ENCODE measurements at places on chromosomes 11 and 22.
A peak's percentile ranks its signal among the peaks of the same experiment; 100 is the strongest.

- no peak overlapping the region for H3K4me3 ChIP-seq
- DNase-seq = no peak
- H3K36me3 ChIP-seq = no peaks in the 10 kb centered on the region
- H3K27ac ChIP-seq = no peak overlapping the region
- no peaks in the 10 kb centered on the region for H3K4me1 ChIP-seq
These were observed 1112.4 kb upstream of the CNTN5 start for GRCh38 chr11:97908354-97908753.

GRCh38 chr22:19579880-19580279 is 55.7 kb upstream of the CLDN5 start:
- no peak overlapping the region for H3K27ac ChIP-seq
- no peak overlapping the region for H3K4me3 ChIP-seq
- H3K27me3 ChIP-seq = no peaks in the 10 kb centered on the region
- DNase-seq = no peak
- H3K4me1 ChIP-seq = peaks cover 14% of the 10 kb centered on the region

- H3K27ac ChIP-seq = no peak overlapping the region
- peaks cover 9% of the 10 kb centered on the region for H3K4me1 ChIP-seq
- H3K36me3 ChIP-seq = no peaks in the 10 kb centered on the region
- no peak overlapping the region for H3K4me3 ChIP-seq
- peak; percentile 83 for DNase-seq
These were observed 67.5 kb downstream of the NFAM1 start for GRCh38 chr22:42364604-42365110.

- H3K4me3 ChIP-seq = peak within 1 kb of the TSS; percentile 81
- no peaks in the 10 kb centered on the region for H3K27me3 ChIP-seq
- peak within 1 kb of the TSS; percentile 92 for H3K27ac ChIP-seq
These were observed at the start of gene SUN2 for GRCh38 chr22:38755911-38756532. SUN2 (minus strand) TSS chr22:38755998; CDS start chr22:38752628, 3,370 bp downstream.

DNA sequence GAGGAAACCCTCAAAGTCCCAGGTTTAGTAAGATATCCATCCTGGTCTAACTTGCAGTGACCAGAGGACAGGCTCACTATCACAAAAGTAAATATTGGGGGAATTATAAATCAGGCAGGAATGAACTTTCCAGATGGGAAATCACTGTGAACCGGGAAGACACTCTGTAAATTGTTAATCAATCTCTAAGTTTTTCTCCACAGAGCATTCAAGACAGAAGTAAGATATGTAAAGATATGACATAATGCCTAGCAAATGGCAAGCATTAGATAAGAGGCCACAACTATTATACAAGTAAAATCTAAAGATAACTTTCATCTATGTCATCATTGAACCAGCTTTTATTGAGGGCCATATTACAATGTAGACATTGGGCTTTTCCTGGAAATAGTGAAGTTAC is 35.3 kb upstream of the LRRC4C start:
- H3K4me3 ChIP-seq = no peak overlapping the region
- H3K27me3 ChIP-seq = no peaks in the 10 kb centered on the region
- no peak overlapping the region for H3K27ac ChIP-seq
- no peak for DNase-seq

DNA sequence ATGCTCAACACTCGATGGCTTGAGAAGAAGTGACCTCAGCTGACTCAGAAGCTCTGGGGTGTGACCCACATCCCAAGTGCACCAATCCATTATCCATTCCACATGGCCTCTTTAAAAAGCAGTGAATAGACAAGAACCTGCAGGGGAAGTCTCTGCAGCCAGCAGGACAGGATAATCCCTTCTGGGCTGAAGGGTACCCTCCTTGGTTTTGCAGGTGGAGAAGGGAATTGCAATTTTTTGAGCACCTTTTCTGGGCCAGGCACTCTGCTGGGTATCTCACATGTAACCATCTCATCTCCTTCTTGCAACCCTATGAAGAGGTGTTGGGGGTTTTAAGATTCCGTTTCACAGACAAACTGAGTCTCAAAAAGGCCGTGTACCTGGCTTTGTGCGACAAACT is 76.6 kb downstream of the MYO18B start:
- H3K27ac ChIP-seq = no peak overlapping the region
- DNase-seq = no peak
- H3K36me3 ChIP-seq = no peaks in the 10 kb centered on the region

GRCh38 chr11:44855493-44855849 is 95.2 kb downstream of the TP53I11 start:
- DNase-seq = peak; percentile 37
- H3K27me3 ChIP-seq = no peaks in the 10 kb centered on the region
- no peak overlapping the region for H3K27ac ChIP-seq
- no peaks in the 10 kb centered on the region for H3K36me3 ChIP-seq
- peaks cover 20% of the 10 kb centered on the region for H3K4me1 ChIP-seq
- no peak overlapping the region for H3K4me3 ChIP-seq

GRCh38 chr22:39932918-39933649 is 27.1 kb upstream of the TMA7B start:
- H3K27me3 ChIP-seq = peaks cover 35% of the 10 kb centered on the region
- no peak for DNase-seq
- H3K27ac ChIP-seq = no peak overlapping the region
- H3K4me3 ChIP-seq = no peak overlapping the region

- peak overlapping the region; percentile 92 for H3K27ac ChIP-seq
- DNase-seq = no peak
- H3K36me3 ChIP-seq = no peaks in the 10 kb centered on the region
- H3K4me3 ChIP-seq = no peak overlapping the region
- peaks cover 26% of the 10 kb centered on the region for H3K4me1 ChIP-seq
These were observed 385.7 kb downstream of the SOX6 start for GRCh38 chr11:15970506-15971214.

DNA sequence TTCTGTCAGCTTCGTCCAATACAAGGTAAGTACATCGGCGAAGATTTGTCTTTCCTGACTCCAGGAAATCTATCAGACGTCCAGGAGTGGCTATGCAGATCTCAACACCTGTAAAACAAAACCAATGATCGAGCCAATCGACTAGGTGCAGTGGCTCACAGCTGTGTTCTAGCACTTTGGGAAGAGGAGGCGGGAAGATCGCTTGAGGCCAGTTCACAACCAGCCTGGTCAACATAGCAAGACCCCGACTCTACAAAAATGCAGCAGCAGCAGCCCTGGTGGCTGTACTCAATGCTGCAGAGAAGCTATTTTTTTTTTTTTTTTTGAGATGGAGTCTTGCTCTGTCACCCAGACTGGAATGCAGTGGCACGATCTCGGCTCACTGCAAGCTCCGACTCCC is 11.2 kb downstream of the DDX17 start:
- H3K27ac ChIP-seq = peak overlapping the region; percentile 74
- peak; percentile 27 for DNase-seq
- peaks cover 95% of the 10 kb centered on the region for H3K36me3 ChIP-seq
- H3K4me3 ChIP-seq = no peak overlapping the region
- no peaks in the 10 kb centered on the region for H3K27me3 ChIP-seq

- no peak overlapping the region for H3K27ac ChIP-seq
- DNase-seq = no peak
- no peaks in the 10 kb centered on the region for H3K36me3 ChIP-seq
- peaks cover 20% of the 10 kb centered on the region for H3K4me1 ChIP-seq
These were observed 75.4 kb downstream of the ME3 start for GRCh38 chr11:86596861-86597586.

DNA sequence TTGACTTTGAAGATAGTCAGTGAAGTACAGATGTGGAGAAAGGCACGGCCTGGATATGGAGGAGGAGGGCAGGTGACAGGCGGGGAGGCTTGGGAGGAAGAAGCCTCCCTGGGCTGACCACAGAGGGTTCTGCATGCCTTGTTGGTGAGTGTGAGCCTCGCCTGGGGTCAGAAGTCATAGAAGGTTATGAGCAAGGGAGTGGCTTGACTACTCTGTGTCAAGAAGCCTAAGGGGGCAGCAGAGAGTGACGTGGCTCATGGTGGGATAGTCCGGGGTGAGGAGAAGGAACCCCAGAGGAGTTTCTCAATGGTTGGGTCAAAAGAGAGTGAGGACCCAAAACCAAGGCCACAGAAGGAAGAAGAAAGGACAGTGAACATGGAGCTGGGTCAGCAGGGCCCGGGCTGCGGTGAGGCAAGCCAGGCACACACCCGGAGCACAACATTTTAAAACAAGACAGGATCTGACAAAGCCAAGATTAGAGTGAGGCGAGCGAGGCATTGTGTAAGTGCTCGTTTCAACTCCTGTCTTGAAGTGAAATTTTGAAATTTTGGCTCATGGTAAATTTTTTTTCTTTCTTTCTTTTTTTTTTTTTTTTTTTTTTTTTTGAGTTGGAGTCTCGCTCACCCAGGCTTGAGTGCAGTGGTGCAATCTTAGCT is 31.9 kb downstream of the PDGFB start:
- H3K27me3 ChIP-seq = peaks cover 10% of the 10 kb centered on the region
- no peak overlapping the region for H3K4me3 ChIP-seq
- H3K36me3 ChIP-seq = no peaks in the 10 kb centered on the region
- H3K4me1 ChIP-seq = peaks cover 5% of the 10 kb centered on the region
- peak; percentile 55 for DNase-seq
- no peak overlapping the region for H3K27ac ChIP-seq

DNA sequence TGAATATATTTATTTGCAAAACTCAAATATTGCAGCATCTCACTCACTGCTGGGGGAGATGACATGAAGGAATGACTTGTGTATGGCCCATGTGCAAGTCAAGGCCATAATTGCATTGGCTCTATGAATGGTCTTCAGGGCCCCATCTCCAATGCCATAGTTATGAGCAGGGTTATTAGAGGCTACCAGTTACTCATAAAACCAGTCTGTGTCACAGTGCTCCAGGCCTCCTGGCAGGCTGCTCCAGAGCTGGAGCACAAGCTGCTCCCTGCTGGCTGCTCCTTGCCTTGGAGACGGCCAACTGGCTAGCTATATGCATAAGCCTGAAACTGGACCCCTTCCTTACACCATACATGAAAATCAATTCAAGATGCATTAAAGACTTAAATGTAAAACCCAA is 145.7 kb downstream of the TRPC6 start:
- no peaks in the 10 kb centered on the region for H3K36me3 ChIP-seq
- no peaks in the 10 kb centered on the region for H3K27me3 ChIP-seq
- H3K27ac ChIP-seq = no peak overlapping the region
- DNase-seq = peak; percentile 67
- H3K4me3 ChIP-seq = no peak overlapping the region

GRCh38 chr11:103878646-103879045 is 157.8 kb upstream of the DDI1 start:
- DNase-seq = no peak
- no peaks in the 10 kb centered on the region for H3K27me3 ChIP-seq
- H3K4me1 ChIP-seq = no peaks in the 10 kb centered on the region
- no peak overlapping the region for H3K4me3 ChIP-seq
- no peak overlapping the region for H3K27ac ChIP-seq

- H3K27me3 ChIP-seq = no peaks in the 10 kb centered on the region
- DNase-seq = no peak
- no peaks in the 10 kb centered on the region for H3K36me3 ChIP-seq
- no peak overlapping the region for H3K4me3 ChIP-seq
These were observed 103.7 kb downstream of the CD44 start for GRCh38 chr11:35242412-35243242.

- H3K27ac ChIP-seq = peak overlapping the region; percentile 15
- DNase-seq = peak; percentile 81
- H3K4me3 ChIP-seq = no peak overlapping the region
These were observed 98.5 kb upstream of the RRM1 start for GRCh38 chr11:3995949-3996554.

DNA sequence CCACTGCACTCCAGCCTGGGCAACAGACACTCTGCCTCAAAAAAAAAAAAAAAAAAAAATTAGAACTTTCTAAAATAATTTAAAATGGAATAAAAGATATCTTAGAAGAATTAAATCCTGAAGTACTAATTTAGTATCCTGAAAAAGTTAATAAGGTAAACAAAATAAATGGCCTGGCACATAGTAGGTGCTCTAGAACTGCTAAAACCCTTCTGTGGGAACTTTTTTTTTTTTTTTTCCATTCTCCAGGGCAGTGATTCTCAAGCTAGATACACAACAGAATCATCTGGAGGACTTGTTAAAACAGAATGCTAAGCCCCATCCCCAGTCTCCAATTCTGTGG is 65.3 kb downstream of the MAML2 start:
- no peak for DNase-seq
- H3K4me1 ChIP-seq = peaks cover 21% of the 10 kb centered on the region
- H3K27ac ChIP-seq = peak overlapping the region; percentile 41
- H3K4me3 ChIP-seq = no peak overlapping the region

DNA sequence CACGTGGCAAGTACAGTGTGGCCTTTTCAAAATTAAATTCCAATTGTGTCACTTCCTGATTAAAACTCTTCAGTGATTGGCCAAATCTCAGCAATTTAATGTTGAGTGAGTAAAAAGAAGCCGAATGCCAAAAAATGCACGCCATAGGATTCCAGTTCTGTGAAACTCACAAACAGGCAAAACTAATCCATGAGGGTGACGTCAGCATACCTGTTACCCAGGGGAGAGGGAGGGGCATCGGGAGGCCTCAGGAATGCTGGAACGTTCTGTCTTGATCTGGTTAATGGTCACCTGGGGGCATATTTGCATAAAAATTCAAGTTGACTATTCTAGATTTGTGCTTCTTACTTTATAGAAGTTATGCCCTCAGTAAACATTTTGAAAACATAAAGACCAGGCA is 39.9 kb upstream of the RAB1B start:
- H3K27me3 ChIP-seq = no peaks in the 10 kb centered on the region
- no peak for DNase-seq
- no peaks in the 10 kb centered on the region for H3K4me1 ChIP-seq
- no peak overlapping the region for H3K27ac ChIP-seq
- no peak overlapping the region for H3K4me3 ChIP-seq

- H3K36me3 ChIP-seq = no peaks in the 10 kb centered on the region
- no peak overlapping the region for H3K4me3 ChIP-seq
- no peaks in the 10 kb centered on the region for H3K4me1 ChIP-seq
These were observed 271.4 kb upstream of the C11orf87 start for GRCh38 chr11:109150581-109150980.

- no peak overlapping the region for H3K27ac ChIP-seq
- H3K27me3 ChIP-seq = no peaks in the 10 kb centered on the region
- peaks cover 36% of the 10 kb centered on the region for H3K4me1 ChIP-seq
- H3K36me3 ChIP-seq = peaks cover 7% of the 10 kb centered on the region
These were observed 3.4 kb upstream of the SIDT2 start for GRCh38 chr11:117175104-117175503.

- H3K4me3 ChIP-seq = no peak overlapping the region
- no peak overlapping the region for H3K27ac ChIP-seq
- no peak for DNase-seq
- peaks cover 11% of the 10 kb centered on the region for H3K4me1 ChIP-seq
These were observed 30.6 kb downstream of the MCHR1 start for GRCh38 chr22:40709752-40710413.

- peaks cover 20% of the 10 kb centered on the region for H3K36me3 ChIP-seq
- DNase-seq = peak; percentile 45
- H3K4me1 ChIP-seq = peaks cover 12% of the 10 kb centered on the region
- no peak overlapping the region for H3K27ac ChIP-seq
These were observed 38.0 kb downstream of the OSBPL5 start for GRCh38 chr11:3126901-3127691.

- H3K27me3 ChIP-seq = peaks cover 3% of the 10 kb centered on the region
- no peak overlapping the region for H3K4me3 ChIP-seq
- H3K36me3 ChIP-seq = peaks cover 30% of the 10 kb centered on the region
These were observed 9.3 kb upstream of the ADORA2A start for GRCh38 chr22:24417901-24418641.

All from osteoblast (primary cell).